RWPE2 (cell line): ENCODE measurements at places on chromosomes 1 and 21.

DNA sequence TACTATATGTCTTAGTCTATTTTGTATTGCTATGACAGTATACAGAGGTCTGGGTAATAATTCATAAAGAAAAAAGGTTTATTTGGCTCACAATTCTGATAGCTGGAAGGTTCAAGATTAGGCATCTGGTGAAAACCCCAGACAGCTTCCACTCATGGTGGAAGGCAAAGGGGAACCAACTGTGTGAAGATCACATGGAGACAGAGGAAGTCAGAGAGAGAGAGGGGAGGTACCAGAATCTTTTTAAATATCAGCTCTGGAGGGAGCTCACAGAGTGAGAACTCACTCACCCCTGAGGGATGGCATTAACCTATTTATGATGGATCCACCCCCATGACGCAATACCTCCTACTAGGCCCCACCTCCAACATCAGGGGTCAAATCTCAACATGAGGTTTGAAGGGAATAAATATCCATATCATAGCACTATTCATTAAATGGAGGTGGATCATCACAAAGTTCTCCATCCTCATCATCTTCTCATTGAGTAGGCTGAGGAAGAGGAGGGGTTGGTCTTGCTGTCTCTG lies 290.5 kb downstream of the DSCAM start:
- DNase-seq = no peak

- no peak for DNase-seq
Observed at GRCh38 chr1:187374082-187374481, 545.3 kb downstream of the PLA2G4A start.

DNA sequence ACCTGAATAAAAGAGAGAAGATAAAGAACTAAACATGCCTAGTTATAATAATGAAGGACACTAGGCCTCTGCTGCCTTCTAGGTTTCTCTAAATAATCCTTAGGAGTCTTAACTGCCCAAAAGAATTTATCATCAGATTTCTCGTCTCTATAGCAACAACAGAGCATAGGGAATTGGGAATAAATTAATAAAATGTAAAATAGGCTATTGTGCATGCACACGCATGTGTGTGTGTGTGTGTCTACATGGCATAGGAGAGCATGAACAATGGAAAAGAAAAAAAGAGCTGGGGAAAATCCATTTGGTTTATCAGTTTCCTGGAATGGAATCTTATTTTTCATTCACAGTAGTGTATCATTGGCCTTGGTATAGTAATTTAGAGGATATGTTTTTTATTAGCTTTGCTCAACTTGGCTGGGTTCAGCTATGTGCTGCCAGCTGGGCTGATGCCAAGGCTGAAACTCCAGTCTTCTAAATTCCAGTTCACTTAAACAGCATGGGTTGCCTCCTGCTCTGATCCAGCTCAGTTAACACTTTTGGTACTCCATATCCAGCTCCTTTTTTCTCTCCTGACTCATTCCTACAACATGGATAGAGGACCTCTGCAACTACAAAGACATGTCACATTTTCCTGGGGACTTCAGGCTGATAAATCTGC lies 80.6 kb upstream of the SLFNL1 start:
- DNase-seq = no peak

- DNase-seq = no peak
Observed at GRCh38 chr1:184390889-184391288, 4.1 kb downstream of the C1orf21 start.

GRCh38 chr1:212234431-212235395 lies 50.5 kb upstream of the PPP2R5A start:
- DNase-seq = no peak

DNA sequence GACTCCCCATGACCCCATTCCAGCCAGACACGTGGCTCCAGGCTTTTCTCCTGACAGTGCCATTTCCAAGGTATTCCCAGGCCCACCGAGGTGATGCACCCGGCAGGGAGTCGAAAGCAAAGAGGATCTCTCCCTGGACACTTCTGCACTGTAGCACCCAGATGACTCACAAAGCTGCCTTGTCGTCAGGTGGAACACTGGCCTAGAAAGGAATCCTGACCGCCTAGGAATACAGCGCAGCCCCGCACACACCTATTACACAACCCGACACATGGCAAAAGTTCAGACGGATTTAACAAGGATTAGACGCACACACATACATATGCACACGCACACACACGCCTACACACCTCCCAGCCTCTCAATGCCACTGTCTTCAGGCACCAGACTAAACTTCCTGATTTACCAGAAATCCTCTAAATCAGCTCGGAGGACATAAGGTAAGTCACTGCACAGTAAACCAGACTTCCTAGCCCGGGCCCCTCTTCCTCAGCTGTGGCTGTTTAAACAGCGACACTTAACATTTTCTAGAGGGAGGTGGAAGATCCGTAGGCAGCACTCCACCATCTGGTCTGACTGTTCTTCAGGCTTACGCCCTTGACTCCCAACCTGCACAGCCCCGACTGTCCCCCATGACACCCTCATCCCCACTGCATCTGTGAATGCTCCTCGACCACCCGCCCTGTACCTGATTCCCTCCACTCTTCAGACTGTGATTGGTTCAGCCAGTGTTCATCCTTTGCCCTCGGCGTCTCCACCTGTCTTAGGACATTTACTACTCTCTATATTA lies 12.7 kb downstream of the FAM89A start:
- no peak for DNase-seq

GRCh38 chr1:230915078-230915477 lies 46.8 kb upstream of the C1orf198 start:
- DNase-seq = no peak

- DNase-seq = no peak
Observed at GRCh38 chr1:224939844-224940425, 10.5 kb downstream of the DNAH14 start.

DNA sequence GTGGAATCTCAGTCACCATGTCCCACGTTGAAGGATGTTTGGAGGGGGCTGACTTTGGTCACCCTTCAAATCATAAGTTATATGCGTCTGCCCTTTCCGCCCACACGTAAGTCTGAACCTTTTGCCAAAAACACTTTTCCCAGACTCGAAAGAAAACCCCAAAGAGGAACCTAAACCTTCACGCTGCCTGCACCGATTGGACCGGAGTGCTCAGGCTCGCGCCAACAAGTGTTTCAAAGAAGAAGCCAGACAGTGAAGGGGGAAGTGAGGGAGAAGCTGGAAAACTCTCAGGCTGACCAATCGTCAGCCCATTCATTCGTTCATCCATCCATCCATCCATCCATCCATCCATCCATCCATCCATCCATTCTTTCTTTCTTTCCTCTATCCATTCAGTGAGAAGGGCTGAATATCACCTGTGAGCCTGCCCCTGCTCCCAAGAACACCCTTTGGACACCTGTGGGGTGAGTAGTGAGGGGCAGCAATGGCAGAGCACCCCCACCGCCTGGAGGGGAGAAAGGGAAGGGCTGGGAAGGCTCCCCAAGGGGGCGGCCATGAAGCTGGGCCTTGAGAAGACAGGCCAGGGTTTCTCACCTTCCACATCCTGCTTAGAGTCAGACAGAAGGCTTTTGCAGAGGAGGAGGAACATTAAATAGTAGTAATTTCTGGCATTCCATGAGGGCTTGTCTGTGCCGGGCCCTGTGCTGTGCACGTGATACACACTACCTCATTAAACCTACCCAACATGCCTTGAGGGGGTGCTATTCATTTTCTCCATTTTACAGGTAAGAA lies 27.1 kb upstream of the RUNX3 start:
- DNase-seq = peak; percentile 7

- no peak for DNase-seq
Observed at GRCh38 chr1:93676427-93676826, 5.2 kb downstream of the BCAR3 start.

GRCh38 chr1:244439391-244440032 lies 12.2 kb downstream of the ADSS2 start:
- DNase-seq = no peak

DNA sequence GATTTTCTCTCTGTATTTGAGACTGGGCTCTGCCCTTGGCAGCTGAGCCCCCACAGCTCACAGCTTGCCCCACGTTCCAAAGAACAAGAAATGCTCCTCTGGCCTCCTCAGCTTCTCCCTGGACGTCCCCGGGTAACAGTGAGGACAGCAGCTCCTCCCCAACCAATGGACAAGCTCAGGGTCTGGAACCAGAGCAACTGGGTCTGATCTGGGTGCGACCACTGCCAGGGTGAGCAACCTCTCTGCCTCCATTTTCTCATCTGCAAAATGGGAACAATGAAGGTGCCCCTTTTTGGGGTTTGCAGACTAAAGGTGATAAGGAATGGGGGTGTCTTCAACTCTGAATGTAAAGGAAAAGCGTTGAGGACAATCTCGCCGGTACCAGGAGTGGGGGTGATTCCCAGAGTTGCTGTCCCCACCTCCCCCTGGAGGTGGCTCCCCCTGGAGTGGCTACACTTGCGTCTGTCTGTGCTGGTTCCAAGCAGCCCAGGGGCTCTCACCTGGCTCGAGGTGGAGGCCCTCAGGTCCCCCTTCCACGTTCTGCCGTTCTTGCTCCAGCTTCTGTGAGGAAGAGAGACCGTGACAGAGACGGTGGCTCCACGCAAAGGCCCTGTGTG lies 6.9 kb downstream of the C21orf58 start:
- DNase-seq = no peak

- no peak for DNase-seq
Observed at GRCh38 chr21:15206514-15206913, 141.7 kb upstream of the NRIP1 start.

GRCh38 chr1:155940993-155941844 lies at the start of gene RXFP4:
TSS of gene RXFP4 (plus strand) at chr1:155941638. CDS start at chr1:155941710, 72 bp downstream.
- DNase-seq = peak; percentile 77

- no peak for DNase-seq
Observed at GRCh38 chr1:229432905-229433304, 989 bp downstream of the ACTA1 start.

GRCh38 chr1:241918879-241919278 lies 38.7 kb upstream of the BECN2 start:
- no peak for DNase-seq

GRCh38 chr1:171653796-171654195 lies 1.3 kb upstream of the MYOC start:
- no peak for DNase-seq

- DNase-seq = no peak
Observed at GRCh38 chr1:234925440-234926263, 203.0 kb downstream of the TOMM20 start.

DNA sequence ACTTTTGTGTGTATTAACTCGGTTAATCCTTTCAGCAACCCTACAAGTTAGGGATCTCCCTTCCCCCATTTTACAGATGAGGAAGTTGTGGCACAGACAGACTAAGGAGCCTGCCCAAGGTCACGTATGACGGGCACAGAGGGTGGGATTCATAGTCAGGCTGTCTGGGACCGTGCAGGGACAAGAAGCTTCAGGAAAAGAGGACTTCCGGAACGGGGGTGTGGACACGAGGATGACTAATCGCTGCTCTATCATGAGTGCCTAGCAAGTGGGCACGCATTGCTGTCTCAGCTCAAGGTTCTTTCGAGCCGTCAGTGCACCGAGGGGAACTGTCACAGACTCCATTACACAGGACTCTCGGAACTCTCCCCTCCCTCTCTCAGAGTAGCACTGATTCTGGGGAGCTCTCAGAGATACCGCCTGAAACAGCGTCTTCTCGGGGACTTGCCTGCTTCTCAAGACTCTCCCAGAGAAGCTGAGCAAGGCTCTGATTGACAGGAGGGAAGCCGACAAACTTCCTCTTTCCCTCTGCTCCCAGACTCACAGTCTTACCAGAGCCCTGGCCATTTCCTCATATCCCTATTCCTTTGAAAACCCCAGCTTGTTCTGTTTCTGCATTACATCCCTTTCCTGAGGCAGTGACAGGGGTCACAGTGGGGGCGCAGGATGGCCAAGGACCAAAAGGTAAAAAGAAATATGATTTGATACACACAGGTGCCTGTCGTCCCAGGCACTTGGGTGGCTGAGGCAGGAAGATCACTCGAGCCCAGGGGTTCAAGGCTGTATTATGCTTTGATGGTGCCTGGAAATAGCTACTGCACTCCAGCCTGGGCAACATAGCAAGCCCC lies 14.4 kb downstream of the FHAD1 start:
- no peak for DNase-seq

DNA sequence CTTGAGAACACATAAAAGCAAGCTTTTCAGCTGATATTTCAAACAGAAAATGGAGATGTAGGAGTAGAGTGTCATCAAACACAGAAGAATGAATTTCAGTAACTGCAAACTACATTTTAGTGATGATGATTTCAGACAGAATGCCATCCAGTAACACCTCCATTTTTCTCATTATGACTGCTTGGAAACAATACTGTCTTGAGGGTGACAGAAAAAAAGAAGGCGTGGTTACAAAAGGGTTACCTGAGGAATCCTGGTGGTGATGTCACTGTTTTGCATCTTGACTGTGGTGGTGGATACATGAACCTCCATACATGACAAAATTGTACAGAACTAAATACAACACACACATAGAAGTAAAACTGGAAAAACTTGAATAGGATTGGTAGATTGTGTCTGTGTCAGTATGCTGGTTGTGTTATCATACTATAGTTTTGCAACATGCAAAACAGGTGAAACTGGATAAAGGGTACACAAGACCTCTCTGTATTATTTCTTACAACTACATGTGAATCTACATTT lies 375.9 kb downstream of the PTBP2 start:
- DNase-seq = no peak

GRCh38 chr1:196393742-196394141 lies 214.5 kb downstream of the KCNT2 start:
- DNase-seq = no peak

DNA sequence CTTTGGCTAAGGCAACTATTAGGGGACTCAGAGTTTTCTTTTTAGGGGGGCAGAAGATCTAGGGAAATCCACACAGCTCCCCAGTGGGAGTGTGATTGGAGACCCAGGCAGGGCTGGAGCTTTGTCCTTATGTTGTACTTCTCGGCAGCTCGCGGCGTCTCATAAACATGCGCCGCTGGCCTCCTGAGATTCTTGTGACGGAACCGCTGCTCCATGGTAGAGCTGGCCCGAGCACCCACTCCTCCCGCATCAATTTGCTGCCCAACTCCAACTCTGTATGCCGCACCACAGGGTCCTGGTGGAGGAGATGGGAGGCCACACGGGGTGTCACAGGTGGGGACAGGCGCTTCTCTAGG lies 143.9 kb downstream of the GALNT2 start:
- no peak for DNase-seq

DNA sequence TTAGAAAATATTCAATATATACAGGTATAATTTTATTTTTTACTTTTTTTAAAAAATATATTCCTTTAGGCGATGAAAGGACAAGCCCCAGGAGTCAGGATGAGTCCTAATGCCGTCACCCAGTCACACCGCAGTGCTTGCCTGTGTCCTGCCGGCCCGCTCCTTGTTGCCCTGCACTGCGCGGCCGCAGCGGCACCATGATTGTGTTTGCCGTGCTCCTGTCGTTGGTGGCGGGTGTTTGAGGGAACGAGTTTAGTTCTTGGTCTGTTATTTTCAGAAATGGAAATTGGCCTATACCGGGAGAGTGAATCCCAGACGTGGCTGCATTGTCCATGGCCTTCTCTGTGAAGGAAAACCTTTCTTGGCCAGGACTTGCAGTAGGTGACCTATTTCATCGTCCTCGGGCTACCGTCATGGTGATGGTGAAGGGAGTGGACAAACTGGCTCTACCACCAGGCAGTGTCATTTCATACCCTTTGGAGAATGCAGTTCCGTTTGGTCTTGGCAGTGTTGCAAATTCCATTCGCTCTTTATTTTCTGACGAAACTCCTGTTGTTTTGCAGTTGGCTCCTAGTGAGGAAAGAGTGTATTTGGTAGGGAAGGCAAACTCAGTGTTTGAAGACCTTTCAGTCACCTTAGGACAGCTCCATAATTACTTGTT lies 45.9 kb upstream of the CRB1 start:
- DNase-seq = no peak
